ENCODE measurements at places on chromosomes 4 and X.
A peak's percentile ranks its signal among the peaks of the same experiment; 100 is the strongest.

DNA sequence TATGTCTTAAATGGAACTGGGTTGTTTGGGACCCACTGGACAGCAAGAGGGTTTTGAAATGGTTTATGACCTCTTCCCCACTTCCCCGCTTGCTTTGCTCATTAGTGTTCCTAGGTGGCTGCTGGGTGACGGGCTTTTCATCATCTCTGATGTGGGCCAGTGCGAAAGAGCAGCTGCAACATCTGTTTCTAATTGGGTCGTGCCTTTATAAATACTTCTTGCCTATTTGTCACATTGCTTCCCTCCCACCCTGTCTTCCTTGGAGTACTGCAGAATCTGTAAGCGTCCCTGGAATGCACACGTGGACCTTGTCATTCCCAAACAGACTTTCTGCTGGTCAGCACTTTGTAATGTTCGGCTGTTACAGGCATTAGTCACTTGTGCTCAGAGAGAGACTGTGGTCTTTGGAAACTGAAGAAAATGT, 35.2 kb downstream of the SEPTIN11 start:
- peak; percentile 100 for DNase-seq

GRCh38 chr4:142282870-142283431, 563.1 kb downstream of the INPP4B start:
- DNase-seq, result no peak

- DNase-seq, result peak; percentile 38
These were observed 1.1 kb downstream of the OCIAD2 start for GRCh38 chr4:48905363-48906015.

DNA sequence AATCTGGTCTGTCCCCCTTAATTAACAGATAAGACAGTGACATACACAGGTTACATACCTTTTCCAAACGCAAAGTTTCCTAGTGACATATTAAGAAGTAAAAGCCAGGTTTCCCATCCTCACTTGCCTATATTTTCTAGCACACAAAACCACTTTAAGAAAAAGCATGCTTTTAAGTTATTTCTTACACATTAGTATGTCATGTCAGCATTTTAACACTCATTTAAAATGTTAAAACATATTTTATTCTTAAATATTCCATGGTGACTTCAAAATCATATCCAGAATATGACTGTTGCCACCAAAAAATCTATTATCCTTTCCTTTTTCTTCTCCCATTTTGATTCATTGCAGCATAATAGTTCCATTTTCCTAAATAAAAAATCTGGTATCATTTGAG, 1830.2 kb downstream of the STIM2 start:
- DNase-seq, result no peak

DNA sequence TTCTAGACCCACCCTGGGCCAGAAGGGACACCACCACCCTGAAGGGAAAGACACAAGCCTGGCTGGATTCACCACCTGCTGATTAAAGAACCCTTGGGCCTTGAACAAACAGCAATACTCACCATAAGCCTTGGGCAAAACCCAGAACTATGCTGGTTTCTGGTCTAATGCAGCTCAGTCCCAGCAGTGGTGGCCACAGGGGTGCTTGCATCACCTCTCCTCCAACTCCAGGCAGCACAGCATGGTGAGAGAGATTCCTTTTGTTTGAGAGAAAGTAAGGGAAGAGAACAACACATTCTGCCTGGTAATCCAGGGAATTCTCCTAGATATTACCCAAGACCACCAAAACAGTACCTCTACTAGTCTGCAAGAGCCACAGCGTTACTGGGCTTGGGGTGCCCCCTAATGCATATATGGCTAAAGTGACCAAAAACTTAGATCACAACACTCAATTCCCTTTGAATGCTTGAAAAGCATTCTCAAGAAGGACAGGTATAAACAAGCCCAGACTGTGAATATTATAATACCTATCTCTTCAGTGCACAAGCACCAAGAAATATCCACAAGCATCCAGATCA, 25.7 kb downstream of the RNF128 start:
- peak; percentile 6 for DNase-seq

DNA sequence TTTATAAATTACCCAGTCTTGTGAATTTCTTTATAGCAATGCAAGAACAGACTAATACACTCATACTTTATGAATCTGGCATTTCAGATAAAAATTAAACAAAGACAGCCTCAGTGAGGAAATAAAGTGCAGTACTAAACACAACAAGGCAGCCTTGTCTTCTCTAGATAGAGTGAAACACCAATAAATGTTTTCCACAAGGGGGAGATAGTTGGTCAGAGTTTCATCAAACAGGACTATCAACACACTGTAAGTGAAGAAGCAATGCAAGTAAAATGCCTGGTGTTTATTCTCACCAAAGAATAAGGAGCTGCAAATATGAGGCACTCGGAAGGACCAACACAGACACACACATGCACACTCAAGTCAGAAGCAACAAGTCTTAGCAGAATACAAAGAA, 62.8 kb downstream of the FAM9B start:
- peak; percentile 58 for DNase-seq

- DNase-seq, result no peak
These were observed 138.8 kb upstream of the IL15 start for GRCh38 chr4:141497627-141498026.

GRCh38 chr4:168885400-168885799, 124.7 kb downstream of the CBR4 start:
- peak; percentile 54 for DNase-seq

DNA sequence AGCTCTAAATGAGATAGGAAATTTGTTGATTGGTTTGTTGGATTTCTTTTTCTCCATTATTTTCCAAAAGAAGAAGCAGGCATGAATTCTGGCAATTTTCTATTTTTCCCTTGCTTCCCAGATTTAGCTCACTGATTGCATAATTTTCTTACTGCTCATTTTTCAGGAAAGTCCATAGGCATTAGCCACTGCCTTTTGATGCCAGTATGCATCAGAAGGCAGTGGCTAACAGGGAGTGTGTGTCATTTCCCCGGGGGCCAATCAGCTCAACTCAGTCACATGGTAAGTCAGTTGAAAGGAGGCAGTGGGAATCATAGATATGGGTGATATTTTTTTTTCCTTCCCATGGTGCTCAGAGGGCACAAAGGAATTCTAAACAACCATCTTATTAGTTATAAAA, 156.7 kb downstream of the TRIML1 start:
- peak; percentile 85 for DNase-seq

- no peak for DNase-seq
These were observed 28.1 kb downstream of the DDIT4L start for GRCh38 chr4:100162027-100162685.

- DNase-seq, result peak; percentile 11
These were observed 17.8 kb downstream of the ZNF81 start for GRCh38 chrX:47854474-47854873.

GRCh38 chrX:139495324-139495723, 35.2 kb upstream of the F9 start:
- DNase-seq, result no peak

- no peak for DNase-seq
These were observed 12.7 kb downstream of the TAB3 start for GRCh38 chrX:30876367-30876766.

DNA sequence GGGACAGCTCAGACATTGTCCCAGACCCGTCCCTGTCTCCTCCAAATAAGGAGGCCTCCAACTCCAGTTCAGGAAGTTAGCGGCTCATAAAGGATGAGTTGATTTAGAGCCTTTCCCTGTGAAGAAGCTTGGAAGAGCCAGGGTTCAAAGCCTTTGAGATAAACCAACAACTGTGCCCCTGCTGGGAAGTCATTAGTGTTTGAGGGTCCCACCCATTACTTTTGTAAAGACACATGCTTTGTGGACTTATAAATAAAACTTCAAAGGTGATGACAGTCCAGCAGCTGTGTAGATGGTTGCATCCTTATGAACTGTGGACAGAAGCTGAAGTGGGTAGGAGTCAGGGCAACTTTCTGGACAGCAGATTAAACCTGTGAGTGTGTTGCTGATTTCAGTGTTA, 86.0 kb upstream of the PGRMC2 start:
- DNase-seq, result no peak

Measured in fibroblast of skin of right biceps (primary cell).